Hair follicle dermal papilla cell (primary cell): ENCODE measurements at places on chromosomes 13 and 19. TPM values are rescaled to one million over a fixed set of nuclear protein-coding genes. Genes with fewer than 3 reads are reported as not detected.

Gene ZNF486
- 5.8 and 6.7 TPM in 2 replicates for total RNA-seq

Gene PRR12
- total RNA-seq: 3.9 and 4.4 TPM in 2 replicates

Gene GNG7
- total RNA-seq: 0.36 and 0.65 TPM in 2 replicates

Gene LYPD3
- 0.32 and 0.36 TPM in 2 replicates for total RNA-seq

Gene RNF113B
- total RNA-seq: not detected in 2 replicates

Gene HRC
- not detected in 2 replicates for total RNA-seq

Gene AXL
- 361 and 371 TPM in 2 replicates for total RNA-seq

Gene SYT3
- total RNA-seq: 0.16 TPM in 1 of 2 replicates, not detected in the other

Gene SKA3
- 15.3 and 18.2 TPM in 2 replicates for total RNA-seq

Gene SIGLECL1
- not detected in 2 replicates for total RNA-seq

Gene MPND
- total RNA-seq: 5.3 and 5.4 TPM in 2 replicates

Gene EDDM13
- total RNA-seq: not detected in 2 replicates

Gene RUVBL2
- 110 and 121 TPM in 2 replicates for total RNA-seq
